ENCODE measurements at places on chromosomes 3 and 15.

DNA sequence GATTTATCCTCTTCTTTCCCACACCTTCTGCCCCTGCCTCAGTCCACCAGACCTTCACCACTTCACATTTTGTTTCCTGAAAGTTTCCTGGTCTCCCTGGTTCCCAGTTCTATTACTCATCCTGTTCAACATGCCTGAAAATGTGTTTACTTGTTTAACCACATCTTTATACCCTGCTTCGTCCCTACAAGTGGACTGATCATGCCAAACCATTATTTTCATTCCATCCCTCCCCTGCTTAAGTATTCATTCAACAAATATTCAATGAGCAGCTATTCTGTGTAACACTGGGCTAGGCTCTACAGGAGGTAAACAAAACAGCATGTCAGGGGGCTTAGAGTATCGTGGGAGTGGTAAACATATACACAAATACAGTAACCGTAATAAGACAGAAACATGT lies 5.5 kb downstream of the MYO5A start:
- no peak for DNase-seq

GRCh38 chr15:64948916-64949315 lies 37.2 kb downstream of the ANKDD1A start:
- DNase-seq = no peak

DNA sequence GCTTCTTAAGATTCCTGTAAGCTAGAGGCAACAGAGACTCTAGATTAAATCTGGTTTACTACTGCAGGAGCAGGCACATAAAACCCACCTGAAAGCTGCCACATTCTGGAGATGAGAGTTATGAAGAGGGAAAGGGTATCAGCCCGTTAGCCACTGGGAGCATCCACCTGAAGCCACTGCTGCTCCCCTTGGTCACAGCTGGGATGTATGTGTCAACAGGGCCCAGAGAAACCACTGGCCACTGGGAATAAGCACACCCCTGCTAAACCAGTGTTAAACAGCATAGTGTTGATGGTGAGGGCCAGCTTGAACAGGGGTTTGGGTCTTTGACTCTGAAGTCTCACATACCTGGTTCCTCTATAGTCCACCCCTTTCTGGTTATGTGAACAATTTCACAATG lies 10.9 kb downstream of the SLCO2A1 start:
- DNase-seq = no peak

DNA sequence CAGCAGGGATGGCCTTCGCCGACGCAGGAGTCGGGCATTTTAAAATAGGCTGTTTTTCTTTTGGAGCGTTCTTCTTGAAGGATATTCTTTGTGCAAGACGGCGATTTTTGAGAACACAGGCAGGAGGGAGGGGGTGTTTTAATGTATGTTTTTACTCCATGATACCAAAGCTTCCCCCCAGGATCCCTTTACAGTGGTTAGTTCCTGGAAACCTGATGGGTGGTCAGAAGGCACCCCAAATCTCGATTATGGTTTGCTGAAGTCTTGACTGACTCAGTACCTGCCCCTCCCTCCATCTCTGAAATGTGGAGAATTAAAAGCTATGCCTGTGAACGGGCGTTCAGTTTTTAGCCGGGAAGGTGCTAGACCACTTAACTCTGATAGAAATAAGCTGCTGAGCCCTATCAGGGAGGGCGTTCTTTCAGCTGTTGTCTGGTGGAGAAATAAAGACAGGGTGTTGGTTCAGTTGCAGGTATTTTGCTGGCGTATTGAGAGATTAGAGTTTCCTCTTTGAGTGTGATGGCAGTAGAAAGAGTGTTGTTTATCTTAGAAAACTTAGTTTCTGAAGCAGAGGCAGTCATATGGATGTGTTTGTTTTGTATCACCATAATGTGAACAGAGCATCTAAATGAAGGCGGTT lies 3.4 kb downstream of the IGF1R start:
- no peak for DNase-seq

DNA sequence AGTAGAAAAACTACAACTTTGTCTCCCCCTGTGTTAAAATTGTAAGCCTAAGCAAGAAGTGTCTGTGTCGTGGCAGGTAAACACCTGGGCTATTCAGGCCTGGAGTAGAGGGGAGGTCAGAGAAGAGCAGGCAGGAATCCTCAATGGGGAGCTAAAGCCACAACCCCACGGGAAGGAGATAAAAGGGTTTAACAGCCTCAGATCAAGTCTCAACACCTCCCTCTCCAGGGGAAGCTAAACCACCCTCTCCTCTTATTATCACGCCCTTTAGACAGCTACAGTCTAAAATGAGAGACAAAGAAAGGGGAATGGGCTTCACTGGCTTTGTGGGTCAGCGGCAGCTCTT lies 11.6 kb downstream of the ETV5 start:
- no peak for DNase-seq

GRCh38 chr3:85360742-85361387 lies 402.1 kb downstream of the CADM2 start:
- DNase-seq = no peak

GRCh38 chr3:140686128-140686527 lies 8.3 kb downstream of the TRIM42 start:
- DNase-seq = no peak

GRCh38 chr3:195245531-195245951 lies 25.4 kb downstream of the XXYLT1 start:
- no peak for DNase-seq

GRCh38 chr15:92087211-92087610 lies 233.7 kb downstream of the SLCO3A1 start:
- no peak for DNase-seq

GRCh38 chr15:64536244-64536836 lies 76.0 kb downstream of the ZNF609 start:
- no peak for DNase-seq

- DNase-seq = no peak
These were observed 28.6 kb downstream of the SOX14 start for GRCh38 chr3:137792626-137793271.

DNA sequence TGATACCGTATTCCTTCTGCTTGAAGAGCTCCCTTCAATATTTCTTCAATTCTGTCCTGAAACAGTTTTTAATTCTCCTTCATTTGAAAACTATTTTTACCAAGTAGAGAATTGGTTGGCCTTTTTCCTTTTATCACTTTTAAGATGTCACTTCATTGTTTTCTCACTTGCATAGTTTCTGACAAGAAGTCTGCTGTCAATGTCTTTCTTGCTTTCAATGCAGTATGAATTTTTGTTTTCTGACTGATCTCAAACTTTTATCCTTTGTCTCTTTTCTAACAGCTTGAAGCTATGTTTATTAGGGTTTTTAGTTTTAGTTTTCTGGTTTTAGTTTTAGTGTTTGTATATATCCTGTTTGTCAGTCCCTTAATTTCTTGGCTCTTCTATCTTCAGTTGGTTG lies 364.8 kb upstream of the TPRG1 start:
- no peak for DNase-seq

DNA sequence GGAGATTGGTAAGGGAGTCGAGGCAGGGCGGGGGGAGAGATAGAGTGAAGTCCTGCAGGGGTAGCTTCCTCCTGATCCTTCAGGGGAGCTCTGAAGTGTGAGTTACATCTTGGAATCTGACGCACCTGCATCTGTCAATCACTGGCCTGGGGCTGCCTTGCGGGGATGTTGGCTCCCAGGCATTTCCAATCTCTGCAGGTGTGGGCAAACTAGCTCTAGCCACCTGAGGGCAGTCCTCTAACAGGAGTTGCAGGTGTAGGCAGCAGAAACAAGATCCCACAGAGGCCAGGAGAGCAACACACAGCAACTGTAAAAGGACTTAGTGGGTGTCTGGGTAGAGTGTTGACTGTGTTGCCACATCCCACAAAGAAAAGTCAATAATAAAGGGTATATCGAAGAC lies 63.6 kb downstream of the ZNF621 start:
- DNase-seq = no peak

DNA sequence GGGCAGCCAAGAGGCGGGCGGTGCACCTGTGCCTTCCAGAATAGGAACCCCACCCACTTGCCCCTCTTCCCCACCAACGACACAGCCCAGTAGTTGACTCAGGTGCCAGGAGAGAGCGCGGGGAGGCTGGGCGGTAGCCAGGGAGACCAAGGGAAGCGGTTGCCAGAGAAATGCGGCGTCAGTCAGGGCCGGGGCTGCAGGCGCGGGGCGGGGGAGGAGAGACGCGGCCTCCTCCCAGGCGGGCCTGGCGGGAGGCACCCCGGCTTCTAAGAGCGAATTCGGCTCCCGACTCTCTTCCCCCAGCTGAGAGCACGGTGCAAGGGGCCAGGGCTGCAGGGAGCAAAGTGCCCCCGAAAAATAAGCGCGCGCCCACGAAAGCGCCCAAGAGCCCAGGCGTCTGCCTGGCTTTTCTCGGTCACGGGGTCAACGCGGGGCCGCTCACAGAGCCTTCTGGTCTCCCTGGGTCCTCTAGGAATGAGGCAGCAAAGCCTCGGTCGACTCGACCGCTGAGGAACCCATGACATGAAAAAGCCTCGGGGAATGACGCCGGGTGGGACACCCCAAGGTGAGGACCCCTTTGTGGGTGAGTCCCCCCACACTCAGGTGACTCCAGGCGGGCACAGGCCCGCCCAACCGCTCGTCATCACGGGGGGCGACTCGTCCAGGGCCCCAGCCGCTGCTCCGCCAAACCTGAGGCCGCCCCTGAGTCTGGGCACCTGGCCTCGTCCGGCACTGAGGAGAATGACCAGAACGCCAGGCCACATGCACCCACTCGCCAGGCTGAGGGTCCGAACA lies 716 bp downstream of the CPEB1 start:
- DNase-seq = no peak

All from stimulated activated CD8-positive, alpha-beta memory T cell treated with anti-CD3 and anti-CD28 coated beads, Interleukin-4, amount 100 ng/mL, for 1 hour (primary cell).